ENCODE measurements at places on chromosomes 2 and 18. TPM values are rescaled to one million over a fixed set of nuclear protein-coding genes. Genes with fewer than 3 reads are reported as not detected.

Gene C1QL2
- total RNA-seq = not detected

Gene KRTCAP3
- total RNA-seq = not detected

Gene MC4R
- not detected for total RNA-seq

Gene PDCD1
- total RNA-seq = not detected

Gene ABCB11
- total RNA-seq = not detected

Gene C2orf66
- 0.32 TPM for total RNA-seq

Gene NGEF
- total RNA-seq = 0.26 TPM

Gene FIGN
- 3.7 TPM for total RNA-seq

Gene DNAJB2
- 21.5 TPM for total RNA-seq

Gene ATOH8
- 129 TPM for total RNA-seq

Gene RFX8
- 27.8 TPM for total RNA-seq

Gene CIB4
- total RNA-seq = not detected

Gene SLC40A1
- total RNA-seq = 7.6 TPM

Gene SATB2
- 10.3 TPM for total RNA-seq

Gene ABHD1
- total RNA-seq = 0.17 TPM

Gene NCKAP5
- total RNA-seq = 0.40 TPM

Gene DOCK10
- total RNA-seq = 65.3 TPM

Gene ANKRD62
- total RNA-seq = not detected

Gene ABCG8
- not detected for total RNA-seq

Gene SLC20A1
- total RNA-seq = 186 TPM

Gene ACTR1B
- total RNA-seq = 74.0 TPM

Gene CHRNG
- 0.83 TPM for total RNA-seq

Gene SPC25
- total RNA-seq = 34.6 TPM

Gene RNU2-63P
- not detected for total RNA-seq

Gene RUFY4
- not detected for total RNA-seq

Gene MAL
- not detected for total RNA-seq

Gene SALL3
- not detected for total RNA-seq

Gene PLB1
- 1.5 TPM for total RNA-seq

Gene GPR35
- 1.0 TPM for total RNA-seq

Gene KLHL14
- total RNA-seq = not detected

Gene DPP4
- 27.7 TPM for total RNA-seq

Gene GCKR
- 0.11 TPM for total RNA-seq

Data from LHCN-M2 (cell line).